Muscle of back (tissue), 13 donors: ENCODE measurements at places on chromosomes 7 and 10.

- DNase-seq = peak; percentile 30
Measured at GRCh38 chr10:27349987-27350386, 109.4 kb upstream of the ACBD5 start.

DNA sequence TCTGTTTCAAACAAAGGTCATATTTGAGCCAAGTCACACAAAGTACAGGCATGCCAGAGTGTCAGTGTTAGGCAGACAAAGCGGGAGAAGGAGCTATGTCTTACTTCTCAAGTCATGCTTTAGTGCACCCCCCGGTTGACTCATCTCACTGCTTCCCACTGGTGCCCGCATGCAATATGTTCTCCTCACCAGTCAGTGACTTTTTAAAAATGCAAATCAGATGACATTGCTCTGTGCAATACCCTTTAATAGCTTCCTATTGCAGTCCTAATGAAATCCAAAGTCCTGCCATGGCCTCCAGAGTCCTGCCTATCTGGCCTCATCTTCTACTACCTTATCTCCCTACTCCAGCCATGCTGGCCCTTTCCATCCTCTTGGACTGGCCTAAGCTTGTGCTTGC is 429.1 kb downstream of the ACTR3B start:
- DNase-seq = no peak

- no peak for DNase-seq
Measured at GRCh38 chr7:150939466-150939865, 38.7 kb downstream of the KCNH2 start.

DNA sequence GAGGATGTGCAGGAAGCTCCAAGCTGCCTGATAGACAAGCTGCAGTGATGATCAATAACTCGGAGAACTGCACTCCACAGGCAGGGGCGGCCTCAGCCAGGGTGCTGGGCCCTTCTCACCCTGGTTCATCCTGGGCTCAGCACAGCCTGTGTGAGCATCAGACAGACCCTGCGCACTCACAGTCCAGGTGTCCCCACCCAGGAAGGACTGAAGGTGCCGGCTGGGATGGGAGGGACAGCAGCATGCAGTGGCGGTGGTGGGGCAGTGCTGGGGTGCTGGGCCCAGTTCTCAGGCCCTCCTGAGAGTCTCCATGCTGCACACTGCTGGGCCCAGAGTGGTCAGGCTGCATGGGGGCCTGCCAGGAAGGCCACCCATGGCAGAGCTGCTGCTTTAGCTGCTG is 74.1 kb downstream of the ITIH5 start:
- DNase-seq = no peak

GRCh38 chr10:95391164-95391563 is 100.4 kb upstream of the PDLIM1 start:
- DNase-seq = no peak
